CD4-positive, alpha-beta T cell treated with Interleukin-6 at 100 ng/mL for 8 hours (primary cell): ENCODE measurements at places on chromosomes 2 and 18.

- no peak for DNase-seq
These were observed 323.9 kb upstream of the NRP2 start for GRCh38 chr2:205358351-205358815.

GRCh38 chr2:98816281-98816680 is 85.3 kb upstream of the MGAT4A start:
- no peak for DNase-seq

DNA sequence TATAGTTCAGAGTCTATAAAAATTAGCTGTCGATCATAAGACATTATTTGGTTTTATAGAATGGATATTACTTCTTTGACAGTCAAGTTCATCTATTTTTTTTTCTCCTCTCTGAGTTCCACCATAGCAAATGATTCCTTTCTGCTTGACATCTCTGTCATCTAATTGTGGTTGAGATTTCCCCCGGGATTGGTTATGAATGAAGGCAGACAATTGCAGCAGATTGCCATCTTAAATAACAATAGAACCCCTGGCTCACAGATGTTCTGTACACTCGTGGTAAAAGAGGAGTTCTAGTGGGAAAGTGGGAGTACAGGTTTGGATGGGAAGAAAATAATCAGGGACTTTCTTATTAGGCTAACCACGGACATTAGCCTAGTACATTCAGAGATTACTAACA is 292.1 kb upstream of the NRXN1 start:
- DNase-seq: no peak

DNA sequence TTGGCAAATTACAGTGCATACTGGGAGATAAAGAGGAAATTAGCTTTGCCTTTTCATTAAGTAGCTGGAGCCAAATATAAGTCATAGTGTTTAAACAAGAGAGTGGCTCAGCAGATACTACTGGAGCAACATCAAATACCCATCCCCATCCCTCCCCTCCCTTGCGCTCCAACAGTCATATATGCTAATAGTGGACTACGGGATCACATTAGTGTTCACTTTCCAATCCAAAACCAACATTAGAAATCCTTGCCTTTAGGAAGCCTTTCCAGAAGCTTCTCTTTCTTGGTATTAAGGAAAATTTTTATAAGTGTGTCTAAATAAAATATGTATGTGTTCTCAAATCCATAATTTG is 1669.3 kb downstream of the SUCLG1 start:
- no peak for DNase-seq

DNA sequence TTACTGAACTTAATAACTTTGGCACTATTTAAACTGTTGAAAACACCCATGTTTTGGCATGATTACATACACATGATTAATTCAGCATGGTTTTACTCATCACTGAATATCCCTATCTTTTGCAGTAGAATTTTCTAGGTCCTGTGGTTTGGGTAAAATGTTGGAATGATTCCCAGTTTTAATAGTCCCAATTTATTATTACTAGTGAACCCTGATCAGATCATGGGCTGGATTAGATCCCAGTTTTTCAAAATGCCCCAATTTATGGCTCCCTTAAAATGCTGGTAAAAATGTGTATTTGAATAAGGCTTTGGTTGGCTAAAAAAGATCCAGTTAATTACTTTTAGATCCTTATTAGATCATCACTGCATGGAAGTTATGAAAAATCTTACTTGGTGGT is 273.6 kb upstream of the NRP2 start:
- DNase-seq: no peak
